ENCODE measurements at places on chromosomes 2 and 18.
A peak's percentile ranks its signal among the peaks of the same experiment; 100 is the strongest.

GRCh38 chr18:48951448-48952286 lies 902 bp upstream of the SMAD7 start:
- peak; percentile 91 for DNase-seq

GRCh38 chr2:75605770-75606529 lies 40.6 kb upstream of the MRPL19 start:
- no peak for DNase-seq

DNA sequence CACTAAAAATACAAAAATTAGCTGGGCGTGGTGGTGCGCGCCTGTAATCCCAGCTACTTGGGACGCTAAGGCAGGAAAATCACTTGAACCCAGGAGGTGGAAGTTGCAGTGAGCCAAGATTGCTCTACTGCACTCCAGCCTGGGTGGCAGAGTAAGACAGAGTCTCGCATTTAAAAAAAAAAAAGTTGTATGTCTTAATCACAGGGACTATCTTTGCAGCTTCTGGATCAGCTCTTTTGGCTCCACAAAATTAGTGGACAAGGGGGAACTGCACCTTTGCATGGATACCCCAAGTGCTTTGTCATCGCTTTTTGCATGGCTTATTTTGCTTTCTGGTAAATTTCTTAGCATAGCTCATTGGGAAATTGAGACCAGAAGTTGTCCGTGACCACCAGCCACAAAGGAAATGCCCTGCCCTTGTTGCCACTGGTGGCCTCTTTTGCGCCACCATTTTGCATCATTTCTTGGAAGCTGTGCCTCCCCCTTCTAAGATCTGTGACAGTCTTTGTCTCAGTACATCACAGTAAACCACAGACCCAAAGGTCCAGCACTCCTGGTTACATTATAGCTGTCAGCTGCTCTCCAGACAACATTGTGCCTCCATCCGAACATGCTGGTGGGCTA lies 43.9 kb upstream of the PCBP1 start:
- peak; percentile 51 for DNase-seq

- no peak for DNase-seq
Measured at GRCh38 chr2:183868707-183869106, 729.6 kb upstream of the ZNF804A start.

DNA sequence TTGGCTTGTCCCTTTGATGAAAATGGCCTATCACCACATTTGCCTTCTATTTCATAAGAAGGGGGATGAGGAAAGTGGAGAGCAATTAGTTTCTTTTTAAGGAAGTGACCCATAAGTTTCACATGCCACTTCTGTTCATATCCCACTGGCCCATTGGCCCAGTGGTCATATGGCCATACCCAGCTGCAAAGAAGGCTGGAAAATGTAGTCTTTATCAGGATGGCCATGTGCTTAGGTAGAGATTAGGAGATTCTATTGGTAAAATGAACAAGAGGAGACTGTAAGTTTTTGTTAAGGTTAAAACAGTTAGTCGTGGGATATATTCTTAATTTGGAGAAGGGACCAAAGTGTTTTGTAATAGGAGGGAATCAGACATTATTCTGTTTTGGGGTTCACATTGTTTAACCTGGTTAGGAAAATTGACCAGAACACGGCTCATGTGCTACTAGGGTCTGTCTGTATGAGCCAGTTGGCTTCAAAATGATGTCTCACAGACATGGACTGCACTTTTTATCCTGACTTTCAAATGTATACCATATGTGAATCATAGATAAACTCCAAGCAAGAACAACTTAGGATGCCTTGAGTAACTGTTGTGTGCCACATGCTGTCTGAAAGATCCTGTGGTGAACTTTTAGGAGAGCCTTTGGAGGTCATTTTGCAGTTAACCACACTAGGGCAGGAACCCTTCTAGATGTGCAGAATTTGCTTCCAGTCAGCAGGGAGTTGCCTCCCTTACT lies 17.3 kb downstream of the PLCL1 start:
- DNase-seq: no peak

DNA sequence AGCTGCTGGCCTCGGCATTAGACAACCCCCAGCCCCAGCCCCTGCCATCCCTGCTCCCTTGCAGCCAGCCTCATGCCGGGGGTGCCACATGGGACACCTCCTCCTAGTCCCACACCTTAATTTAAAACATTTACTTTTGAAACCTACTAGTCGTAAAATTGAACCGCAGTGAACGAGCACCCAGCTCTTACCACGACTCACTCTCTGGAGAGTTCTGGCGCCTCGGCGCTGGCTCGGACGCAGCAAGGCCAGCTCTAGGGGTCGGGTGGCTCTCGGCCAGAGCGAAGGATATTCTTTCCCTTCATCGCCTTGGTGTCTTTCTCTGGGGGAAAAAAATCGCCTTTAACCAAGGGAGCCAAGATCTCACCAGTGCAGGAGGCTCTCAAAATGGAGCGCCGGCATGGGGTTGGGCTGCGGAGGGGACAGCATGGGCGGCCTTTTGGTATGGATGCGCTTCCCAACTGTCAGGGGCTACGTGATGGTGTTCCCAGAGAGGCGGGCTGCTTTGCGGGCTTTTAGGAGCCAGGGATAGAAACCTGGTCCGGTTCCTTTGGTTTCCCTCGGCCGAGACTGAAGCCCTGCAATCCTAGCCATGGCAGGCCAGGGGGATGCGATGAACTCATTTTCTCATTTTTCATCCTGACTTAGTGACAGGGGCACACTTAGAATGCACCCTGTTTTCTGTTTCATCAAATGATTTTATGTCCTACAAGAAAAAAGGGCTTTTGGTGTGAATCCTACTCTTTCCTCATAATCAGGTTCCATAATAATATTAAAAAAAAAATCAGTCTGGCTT lies 2.0 kb downstream of the HPCAL1 start:
- no peak for DNase-seq

DNA sequence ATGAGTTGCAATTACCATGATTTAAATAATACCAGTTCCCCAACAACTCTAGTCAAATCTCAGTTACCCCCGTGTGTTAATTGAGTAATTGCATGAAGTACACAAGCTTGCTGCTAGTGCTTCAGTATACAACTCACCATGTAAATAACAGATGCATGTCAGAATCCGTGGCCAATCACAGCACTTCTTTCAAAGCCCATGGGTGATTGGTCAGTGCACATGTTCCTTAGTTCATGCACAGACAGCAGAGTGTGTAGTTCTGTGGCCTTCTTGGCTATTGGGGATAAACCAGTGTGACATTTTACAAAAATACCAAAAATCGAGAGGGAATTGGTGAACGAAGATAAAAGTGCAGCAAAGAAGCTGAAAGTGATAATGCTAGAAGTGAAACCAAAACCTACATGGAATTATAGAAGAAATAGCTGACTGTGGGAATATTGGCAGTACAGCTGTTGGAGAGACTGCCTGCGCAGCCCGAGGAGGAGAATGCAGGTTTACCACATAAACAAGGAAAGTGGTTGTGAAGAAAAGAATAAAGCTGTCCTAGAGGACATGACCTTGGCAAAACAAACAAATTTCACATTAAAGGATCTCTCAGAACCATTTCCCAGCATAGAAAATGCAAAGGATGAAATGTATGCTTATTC lies 59.4 kb downstream of the NEDD4L start:
- no peak for DNase-seq

Data from heart left ventricle (tissue), 16 donors.